ENCODE measurements at places on chromosomes 13 and 19.

GRCh38 chr13:113098162-113098732 lies 7.3 kb upstream of the F7 start:
- DNase-seq: no peak

DNA sequence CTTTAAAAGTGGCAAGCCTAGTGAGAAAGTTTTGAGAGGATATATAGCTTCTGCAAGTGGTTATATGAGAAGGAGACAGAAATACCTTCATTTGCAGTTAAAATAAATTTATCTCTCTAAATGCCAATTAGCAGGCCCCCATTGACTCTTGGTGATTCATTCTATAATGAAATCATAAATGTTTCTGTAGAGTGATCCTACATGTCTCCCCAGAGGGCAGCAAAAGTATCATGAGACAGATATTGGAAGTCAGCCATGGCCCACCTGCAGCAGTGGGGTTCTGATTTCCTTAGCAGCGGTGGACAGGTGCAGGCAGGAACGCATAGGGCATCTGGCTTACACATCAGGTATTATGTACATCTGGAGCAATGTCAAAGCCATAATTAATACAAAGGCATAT lies 385.4 kb upstream of the SLC10A2 start:
- no peak for DNase-seq

GRCh38 chr13:25973085-25973484 lies 78.7 kb downstream of the SHISA2 start:
- DNase-seq: no peak

GRCh38 chr19:16041299-16041990 lies 34.9 kb upstream of the TPM4 start:
- peak; percentile 76 for DNase-seq

DNA sequence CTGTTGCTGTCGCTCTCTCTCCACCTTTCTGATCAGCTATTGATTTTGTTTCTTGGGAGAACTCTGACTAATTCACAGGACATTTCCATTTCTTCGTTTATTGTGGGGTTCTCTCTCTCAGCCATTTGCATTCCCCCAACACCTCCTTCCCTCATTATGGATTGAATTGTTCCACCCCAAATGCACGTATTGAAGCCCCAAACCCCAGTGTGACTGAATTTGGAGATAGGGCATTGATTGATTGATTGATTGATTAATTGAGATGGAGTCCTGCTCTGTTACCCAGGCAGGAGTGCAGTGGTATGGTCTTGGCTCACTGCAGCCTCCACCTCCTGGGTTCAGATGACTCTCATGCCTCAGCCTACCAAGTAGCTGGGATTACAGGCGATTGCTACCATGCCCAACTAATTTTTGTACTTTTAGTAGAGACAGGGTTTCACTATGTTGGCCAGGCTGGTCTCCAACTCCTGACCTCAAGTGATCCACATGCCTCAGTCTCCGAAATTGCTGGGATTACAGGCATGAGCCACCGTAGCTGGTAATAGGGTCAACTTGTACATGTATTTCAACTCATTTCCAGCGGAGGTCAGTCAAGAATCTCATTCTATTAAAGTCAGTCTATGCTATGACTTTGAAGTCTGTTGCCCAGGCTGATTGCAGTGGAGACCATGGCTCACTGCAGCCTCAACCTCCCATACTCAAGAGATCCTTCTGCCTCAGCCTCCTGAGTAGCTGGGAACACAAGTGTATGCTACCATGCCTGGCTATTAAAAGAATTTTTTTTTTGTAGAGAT lies 13.6 kb downstream of the NFILZ start:
- DNase-seq: no peak

Data from small intestine (tissue), 16 donors.